Stimulated activated CD4-positive, alpha-beta T cell treated with anti-CD3 and anti-CD28 coated beads, Interleukin-12 subunit alpha, Interleukin-12 subunit beta, amount 100 ng/mL, for 48 hours (primary cell): ENCODE measurements at places on chromosomes 6 and 20.
A peak's percentile ranks its signal among the peaks of the same experiment; 100 is the strongest.

- DNase-seq = no peak
Observed at GRCh38 chr6:30759575-30760239, 15.4 kb upstream of the IER3 start.

DNA sequence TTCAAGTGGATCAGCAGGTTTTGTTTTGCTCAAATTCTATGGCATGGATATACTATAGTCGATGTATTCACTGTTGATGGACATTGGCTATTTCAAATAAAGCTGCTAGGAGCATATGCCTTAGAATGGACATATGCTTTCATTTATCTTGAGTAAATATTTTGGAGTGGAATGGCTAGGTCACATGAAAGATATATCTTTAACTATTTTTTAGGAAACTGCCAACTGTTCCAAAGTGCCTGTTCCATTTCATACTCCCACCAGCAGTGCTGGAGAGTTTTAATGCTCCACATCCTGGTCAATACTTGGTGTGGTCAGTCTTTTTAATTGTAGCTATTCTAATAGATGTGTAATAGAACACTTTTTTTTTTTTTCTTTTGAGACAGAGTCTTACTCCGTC, 81.1 kb upstream of the PIM1 start:
- DNase-seq = no peak

GRCh38 chr6:164104432-164104831, 689.9 kb downstream of the QKI start:
- DNase-seq = no peak

GRCh38 chr6:103812970-103813369, 1046.7 kb downstream of the HACE1 start:
- no peak for DNase-seq

DNA sequence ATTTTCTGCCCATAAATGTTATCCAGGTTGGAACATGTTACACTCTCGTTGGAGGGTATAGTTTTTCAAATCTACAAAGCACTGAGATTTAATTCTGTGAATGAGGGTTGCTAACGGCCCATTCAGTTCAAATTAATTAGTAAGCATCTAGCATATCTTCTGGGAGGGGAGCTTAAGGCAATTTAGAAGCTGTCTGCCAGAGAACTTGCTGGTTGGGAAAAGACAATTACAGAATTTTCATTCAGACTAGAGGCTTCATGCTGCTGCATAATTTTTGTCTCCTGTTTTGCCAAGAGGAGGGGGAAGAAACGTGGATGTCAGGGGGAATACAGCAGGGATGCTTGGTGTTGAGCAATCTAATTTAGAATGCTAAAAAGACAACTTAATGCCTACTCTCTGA, 268.3 kb upstream of the FAM83B start:
- no peak for DNase-seq

GRCh38 chr6:144104898-144105487, 9.6 kb upstream of the SF3B5 start:
- DNase-seq = no peak

DNA sequence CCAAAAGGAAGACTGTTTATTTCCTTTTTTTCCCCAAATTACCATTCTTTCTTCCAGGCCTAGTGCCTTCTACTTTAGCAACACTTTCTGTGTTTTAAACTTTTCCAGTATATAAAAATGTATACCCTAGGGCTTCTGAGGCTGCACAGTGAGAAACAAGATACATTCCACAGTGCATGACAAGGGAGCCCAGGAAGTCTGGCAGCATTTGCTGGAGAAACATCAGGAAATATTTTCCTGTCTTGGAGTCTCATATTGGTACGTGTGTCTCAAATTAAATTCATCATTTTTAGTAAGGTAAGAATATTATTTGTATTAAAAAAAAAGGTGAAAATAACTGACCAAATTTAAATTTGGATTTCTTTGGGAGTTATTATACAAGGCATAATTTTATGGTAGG, 662.6 kb downstream of the RFPL4B start:
- DNase-seq = no peak

- DNase-seq = no peak
Observed at GRCh38 chr6:19830171-19830570, 7.0 kb upstream of the ID4 start.

- no peak for DNase-seq
Observed at GRCh38 chr20:37235065-37235464, 26.5 kb downstream of the GHRH start.

DNA sequence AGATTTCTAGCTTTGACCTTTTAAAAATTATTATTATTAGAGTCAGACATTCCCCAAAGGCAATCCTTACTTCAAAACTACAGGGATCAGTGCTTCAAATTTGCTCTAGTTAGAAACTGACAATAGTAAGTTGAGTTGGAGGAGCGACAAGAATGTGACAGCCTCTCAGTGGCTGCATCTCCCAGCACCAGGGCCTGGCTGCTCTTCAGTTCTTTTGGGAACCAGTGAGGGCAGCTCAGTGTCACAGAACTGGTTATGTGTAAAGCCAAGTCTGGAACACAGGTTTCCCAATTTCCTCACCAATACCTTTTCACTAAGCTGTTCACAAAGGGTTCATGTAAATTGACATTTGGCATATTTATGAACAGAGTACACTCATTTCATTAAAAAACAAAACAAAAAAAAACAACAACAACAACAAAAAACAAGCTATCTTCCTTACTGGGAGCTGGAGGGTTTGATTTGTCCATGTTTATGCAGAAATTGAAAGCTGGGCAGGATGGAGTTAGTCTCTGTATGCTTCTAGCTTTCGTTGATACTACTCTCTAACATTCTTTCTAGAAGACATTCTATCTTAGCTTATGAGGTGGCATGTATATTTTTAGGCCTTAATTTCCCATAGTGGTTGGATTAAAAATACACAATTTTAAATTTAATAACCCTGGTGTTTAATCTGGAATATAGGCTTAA, 95.0 kb downstream of the SAMD5 start:
- DNase-seq = no peak

GRCh38 chr6:113925378-113925777, 45.6 kb downstream of the HDAC2 start:
- DNase-seq = no peak

DNA sequence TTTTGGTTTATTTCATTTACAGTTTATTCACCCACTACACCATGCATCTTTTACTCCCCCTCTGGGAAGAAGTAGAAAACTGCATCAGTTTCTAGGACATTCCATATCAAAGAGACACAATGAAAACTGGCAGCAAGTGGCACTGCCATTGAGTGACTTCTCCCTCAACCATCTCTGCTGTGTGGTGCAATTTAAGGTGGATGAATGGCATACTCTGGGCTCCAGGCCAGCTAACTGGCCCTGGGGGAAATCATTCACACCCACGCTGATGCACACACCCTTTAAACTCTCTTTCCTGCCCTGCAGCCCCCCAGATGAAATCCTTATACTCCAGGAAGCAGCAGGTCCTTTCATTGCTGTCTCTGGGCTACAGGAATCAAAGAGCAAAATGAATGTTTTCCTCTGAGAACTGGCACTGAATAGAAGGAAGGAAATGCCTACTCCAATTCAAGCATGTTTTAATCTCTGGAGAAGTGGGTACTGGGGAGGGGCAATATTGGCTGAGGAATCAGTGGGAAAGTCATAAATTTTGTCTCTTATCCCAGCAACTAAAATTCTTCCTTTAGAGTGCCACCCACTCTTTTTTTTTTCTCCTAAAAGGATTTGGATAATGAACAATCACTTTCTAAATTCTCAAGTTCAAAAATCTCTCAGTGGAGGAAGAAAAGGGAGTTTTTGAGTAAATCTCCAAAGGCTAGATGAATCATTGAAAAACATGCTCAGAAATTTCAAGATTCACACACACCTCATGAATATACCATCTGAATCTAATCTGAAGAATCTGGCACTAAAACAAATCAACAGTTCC, 16.9 kb upstream of the RFPL4B start:
- no peak for DNase-seq

DNA sequence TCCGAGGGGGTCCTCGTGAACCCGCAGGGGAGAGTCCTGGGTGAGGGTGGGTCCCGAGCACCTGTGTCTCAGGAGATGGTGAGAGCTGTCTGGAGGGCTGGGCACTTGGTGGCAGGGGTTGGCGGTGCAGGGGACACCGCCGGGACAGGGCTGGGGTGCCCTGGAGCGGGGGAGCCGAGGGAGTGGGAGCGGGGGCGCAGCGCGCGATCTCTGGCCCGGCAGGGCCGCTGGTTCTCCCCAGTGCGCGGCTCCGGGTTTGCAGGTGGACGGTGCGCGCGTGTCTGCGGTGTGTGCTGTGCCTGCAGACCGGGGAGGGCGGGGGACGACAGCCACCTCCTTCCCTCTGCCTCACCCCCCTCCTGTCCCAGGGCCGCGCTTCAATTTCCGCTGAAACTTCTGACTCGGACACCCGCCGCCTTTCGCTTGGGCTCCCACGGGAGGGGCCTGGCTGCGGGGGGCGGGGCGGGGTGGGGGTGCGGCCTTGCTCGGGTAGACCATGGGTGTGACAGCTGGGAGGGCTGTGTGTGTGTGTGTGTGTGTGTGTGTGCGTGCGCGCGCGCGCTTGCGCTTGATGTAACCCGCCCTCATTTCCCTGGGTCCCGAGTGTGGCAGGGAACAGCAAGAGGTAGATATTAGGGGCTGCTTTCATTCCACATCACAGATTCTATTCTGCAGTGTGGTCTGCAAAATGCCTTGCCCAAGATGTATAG, 1.2 kb downstream of the TRIB3 start:
- peak; percentile 63 for DNase-seq

DNA sequence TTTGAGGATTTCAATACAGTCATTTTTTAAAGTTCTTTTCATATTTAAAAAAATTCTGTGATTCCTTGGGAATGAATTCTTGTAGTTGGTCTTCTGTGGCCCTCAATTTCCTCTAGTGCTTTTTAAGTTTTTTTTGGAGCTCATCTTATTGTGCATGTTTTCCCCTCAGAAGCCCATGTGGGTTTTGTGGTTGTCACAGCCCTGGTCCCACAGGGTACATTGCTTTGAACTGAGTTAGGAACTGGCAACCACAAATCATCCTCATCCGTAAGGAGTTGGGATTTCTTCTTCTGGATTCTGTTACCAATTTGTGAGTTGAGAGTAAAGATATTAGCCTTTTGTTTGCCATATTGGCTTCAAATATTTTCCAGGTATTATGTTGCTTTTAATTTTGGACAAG, 89.9 kb downstream of the AKAP7 start:
- no peak for DNase-seq

GRCh38 chr6:47230579-47230978, 79.1 kb downstream of the TNFRSF21 start:
- no peak for DNase-seq

DNA sequence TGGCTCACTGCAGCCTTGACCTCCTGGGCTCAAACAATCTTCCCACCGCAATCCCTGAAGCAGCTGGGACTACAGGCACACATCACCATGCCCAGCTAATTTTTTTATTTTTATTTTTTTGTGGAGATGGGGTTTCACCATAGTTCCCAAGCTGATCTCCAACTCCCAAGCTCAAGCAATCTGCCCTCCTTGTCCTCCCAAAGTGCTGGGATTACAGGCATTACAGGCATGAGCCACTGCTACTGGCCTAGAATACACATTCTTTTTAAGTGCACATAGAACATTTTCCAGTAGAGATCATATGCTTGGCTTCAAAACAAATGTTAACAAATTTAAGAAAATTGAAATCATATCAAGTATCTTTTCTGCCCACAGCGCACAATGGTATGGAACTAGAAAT, 176.8 kb upstream of the MARCKS start:
- DNase-seq = no peak

- DNase-seq = no peak
Observed at GRCh38 chr6:43582911-43583310, 6.9 kb downstream of the POLH start.

- no peak for DNase-seq
Observed at GRCh38 chr6:135204951-135205350, 23.8 kb downstream of the MYB start.

- DNase-seq = no peak
Observed at GRCh38 chr6:92231171-92231701, 1188.1 kb downstream of the EPHA7 start.

GRCh38 chr6:31210741-31211532, 40.5 kb upstream of the POU5F1 start:
- no peak for DNase-seq

DNA sequence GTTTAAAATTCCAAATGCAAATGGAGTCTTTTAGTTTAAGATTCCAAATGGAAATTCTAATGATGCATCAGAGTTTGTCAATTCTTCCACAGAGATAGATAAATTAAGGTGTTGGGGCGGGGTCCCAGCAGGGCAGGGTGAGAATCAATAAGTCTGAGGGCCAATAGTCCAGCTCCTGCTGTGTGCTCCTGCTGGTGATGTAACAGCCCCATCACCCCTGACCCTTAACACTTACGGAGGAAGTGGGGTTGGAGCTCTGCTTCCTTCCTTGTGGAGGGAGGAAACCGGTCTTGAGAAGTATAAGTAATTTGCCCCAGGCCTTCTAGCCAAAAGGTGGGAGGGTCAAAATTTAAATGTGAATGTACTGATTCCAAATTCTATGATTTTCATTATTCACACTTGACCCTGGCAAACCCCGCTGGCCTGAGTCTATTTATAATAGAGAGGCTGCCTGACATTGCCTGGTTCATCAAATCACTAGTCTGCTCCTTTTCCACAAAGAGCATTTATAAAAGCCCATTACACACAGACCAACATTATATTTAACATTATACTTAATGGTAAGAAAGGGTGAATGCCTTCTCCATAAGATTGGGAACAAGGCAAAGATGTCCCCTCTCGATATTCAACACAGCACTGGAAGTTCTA, 17.2 kb downstream of the ZBTB2 start:
- no peak for DNase-seq

DNA sequence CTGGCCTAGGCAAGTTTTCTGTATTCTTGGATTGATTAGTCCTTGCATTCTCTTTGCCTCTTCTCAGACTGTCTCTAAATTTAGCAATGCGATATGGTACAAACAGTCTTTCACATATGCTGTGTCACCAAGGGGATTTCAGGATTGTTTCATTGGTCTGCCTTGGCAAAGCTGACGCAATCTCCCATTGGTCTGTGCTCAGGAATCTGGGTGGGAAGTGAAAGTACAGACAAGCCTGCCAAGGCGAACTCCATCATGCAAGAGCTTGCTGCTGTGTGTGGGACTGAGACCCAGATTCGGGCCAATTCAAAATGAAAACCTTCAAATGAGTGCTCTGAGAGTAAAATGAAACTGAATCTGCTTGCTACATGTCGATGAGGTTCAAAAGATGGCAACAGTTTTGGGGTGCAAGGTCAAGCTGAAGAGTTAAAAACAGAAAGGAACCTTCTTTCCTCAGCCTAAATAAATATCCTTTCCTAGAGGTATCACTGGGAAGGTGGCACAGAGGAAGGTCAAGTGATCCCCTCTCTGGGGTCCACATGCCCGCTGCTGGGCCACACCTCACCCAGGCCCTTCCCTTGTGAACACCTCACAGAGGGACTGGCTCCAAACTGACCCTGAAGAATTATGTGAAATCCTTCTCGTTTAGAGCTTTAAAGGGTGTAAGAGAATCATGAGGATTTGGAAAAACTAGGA, 198.8 kb upstream of the PREP start:
- DNase-seq = peak; percentile 45
